ENCODE measurements at places on chromosomes 4 and X. TPM values are rescaled to one million over a fixed set of nuclear protein-coding genes. Genes with fewer than 3 reads are reported as not detected.
A peak's percentile ranks its signal among the peaks of the same experiment; 100 is the strongest.

- no peak for DNase-seq
These were observed 53.0 kb upstream of the KLF3 start for GRCh38 chr4:38610966-38611431.

GRCh38 chrX:150324035-150324728, 38.9 kb upstream of the MAMLD1 start:
- DNase-seq = peak; percentile 93

COX7B2 gene
- not detected for total RNA-seq

- peak; percentile 97 for DNase-seq
These were observed 192.2 kb upstream of the LEF1 start for GRCh38 chr4:108360754-108361445.

GAGE12F gene
- not detected for total RNA-seq

USP46 gene
- total RNA-seq = 59.0 TPM

FATE1 gene
- not detected for total RNA-seq

- peak; percentile 52 for DNase-seq
These were observed 142.0 kb downstream of the RTL3 start for GRCh38 chrX:78517124-78517523.

DNA sequence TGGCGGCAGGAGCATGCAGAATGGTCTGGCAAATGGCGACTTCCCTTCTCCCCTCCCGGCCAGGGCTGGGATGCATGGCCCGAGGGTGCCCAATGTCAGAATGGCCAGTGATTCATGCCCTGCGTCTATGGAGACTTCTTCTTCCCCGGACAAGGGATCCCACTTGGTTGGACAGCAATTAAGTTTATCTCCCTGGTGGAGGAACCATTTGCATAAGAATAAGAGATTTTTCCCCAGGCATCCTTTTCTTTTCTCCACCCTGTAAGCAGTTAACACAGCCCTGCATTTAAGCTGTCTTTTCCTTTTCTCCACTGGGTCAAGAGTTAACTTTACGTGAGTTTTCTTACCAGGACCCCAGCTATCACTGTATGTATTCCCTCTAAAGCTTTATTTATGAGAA, 856.6 kb downstream of the GLUD2 start:
- DNase-seq = no peak

GRCh38 chr4:2150076-2150475, 90.9 kb downstream of the NAT8L start:
- no peak for DNase-seq

GRCh38 chrX:154515090-154515965, 704 bp downstream of the FAM3A start:
- DNase-seq = no peak

DNA sequence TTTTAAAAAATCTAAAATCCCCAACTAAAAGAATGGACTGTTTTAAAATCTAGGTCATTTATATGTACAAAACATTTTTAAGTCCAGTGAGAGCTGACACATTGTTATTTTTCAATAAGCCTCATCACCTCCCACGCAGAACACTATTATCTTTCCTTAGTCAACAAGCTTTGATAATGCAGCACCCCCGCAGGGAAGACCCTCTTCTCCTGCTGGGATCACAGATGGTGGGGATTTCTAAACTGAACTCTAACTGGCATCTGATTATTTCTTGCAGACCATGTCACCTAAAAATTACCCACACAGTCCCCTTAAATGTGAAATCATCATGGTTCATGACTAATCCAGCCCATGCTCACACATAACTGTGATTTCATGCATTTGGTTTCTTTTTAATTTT, 11.6 kb downstream of the SYTL4 start:
- no peak for DNase-seq

- DNase-seq = no peak
These were observed 183.0 kb upstream of the PGRMC2 start for GRCh38 chr4:128470492-128471053.

DNA sequence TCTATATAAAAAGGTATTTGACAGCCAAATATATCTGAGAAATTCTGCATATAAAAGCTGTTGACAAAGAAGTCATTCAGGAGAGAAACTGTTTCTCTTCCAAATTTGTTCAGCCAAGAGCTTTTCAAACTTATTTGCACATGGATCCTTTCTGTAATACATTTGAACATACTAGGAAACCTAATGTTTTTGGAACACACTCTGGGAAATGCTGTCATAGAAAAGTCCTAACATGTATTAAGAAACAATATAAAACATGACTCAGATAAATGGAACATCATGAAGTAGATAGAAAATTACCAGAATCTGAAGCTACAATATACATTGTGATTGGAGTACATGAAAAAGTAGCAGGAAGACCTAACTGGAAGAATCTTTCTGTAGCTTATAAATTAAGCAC, 781.5 kb upstream of the EPHA5 start:
- DNase-seq = no peak

- DNase-seq = no peak
These were observed 2493.3 kb downstream of the ARAP2 start for GRCh38 chr4:33751050-33751449.

GRCh38 chr4:5024673-5025072, 5.4 kb upstream of the CYTL1 start:
- DNase-seq = no peak

DNA sequence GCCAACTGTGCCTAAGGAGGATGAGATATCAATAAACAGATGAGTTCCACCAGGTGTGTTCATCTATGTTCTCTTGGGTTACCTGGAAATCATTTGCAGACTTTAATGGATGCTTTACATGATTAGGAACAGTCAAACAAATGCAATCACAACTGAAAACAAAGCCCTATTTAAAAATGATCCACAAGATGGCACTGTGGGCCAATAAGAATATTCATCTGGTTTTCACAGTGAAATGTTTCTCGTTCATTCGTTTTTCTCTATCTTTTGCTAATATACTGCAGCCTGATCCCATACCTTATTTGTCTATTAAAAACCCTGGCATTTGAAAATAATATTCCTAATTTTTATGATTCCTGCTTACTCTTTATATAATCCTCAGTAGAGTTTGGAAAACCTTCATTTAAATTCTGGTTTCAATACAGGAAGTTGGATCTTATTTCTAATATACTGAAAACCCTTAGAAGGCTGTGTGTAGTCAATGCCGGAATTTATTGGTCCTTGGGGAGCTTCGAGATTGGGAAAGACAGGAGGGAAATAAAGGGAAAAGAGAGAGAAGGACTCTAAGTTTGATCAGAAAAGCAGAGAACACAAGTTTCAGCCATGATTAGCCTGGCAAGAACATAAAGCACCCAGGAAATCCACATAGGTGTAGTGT, 63.8 kb upstream of the TAPT1 start:
- peak; percentile 8 for DNase-seq

Measured in astrocyte (in vitro differentiated cells and primary cell).